Muscle of leg (tissue), 16 donors: ENCODE measurements at places on chromosomes 6 and 20.

DNA sequence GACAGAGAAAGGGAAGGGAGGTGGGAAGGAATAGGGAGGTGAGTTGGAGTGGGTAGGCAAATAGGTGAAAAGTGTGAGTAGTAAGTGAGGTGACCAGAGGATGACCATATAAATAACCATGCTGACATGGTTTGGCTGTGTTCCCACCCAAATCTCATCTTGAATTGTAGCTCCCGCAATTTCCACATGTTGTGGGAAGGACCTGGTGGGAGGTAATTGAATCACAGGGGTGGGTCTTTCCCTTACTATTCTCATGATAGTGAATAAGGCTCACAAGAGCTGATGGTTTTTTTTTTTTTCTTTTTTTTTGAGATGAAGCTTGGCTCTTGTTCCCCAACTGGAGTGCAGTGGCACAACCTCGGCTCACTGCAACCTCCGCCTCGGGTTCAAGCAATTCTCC is 21.5 kb upstream of the SMIM13 start:
- DNase-seq: no peak

DNA sequence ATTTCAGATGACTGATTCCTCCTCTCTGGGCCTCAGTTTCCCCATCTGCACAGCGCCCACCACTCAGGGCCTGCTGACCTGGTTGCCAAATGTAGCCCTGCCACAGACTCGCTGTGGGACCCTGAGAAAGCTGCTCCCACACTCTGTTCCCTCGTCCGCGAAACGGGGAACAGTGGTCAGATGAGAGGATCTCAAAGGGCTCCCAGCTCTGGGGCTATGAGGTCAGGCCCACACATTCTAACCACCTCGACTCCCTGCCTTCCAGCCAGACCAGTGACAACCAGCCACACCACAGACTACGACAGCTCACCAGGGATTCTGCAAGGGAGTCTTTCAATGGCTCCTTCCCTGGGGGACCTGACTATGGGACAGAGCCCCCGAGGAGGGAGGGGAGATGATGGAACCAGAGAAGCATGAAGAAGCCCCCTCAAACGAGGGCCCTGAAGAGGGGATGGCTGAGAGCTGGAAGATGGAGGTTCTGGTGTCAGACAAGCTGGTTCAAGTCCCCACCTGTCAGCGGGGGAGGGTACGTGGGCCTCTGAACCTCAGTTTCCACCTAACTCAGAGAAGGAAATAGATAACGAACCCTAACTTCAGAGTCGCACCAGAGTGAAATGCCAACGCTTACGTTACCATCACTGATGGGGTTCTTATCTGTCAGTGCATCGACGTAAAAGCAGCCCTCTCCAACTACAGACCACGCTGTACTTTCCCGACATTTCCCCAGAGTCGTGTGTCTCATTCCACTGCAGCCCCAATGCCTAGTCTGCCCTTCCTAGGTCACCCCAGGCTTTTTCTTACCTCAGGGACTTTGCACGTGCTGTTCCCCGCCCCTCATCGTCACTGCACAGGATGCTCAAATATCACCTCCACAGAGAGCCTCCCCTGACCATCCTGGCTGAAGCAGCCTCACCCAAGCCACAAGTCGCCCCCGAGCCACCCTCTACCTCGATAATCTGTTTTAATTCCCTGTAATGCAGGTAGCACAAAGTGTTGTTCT is 60.5 kb downstream of the PREX1 start:
- DNase-seq: no peak

DNA sequence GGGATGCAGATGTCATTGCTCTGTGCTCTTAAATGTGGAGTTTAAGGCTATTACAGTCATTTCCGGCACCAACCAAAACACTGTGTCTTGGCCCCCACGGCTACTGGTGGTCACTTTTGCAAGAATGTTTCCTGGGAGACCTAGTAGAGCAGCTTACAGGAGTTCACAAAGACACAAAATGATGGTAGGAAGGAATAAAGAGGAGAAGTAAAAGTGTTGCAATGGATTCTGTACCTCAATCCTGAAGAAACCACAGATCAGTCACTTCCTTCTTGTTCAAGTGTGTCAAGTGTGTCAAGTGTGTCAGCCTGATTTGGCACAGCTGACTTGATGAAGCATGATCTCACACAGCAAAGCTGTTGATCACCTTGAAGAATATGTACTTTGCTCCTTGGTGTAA is 344.0 kb downstream of the PLCB1 start:
- DNase-seq: no peak

GRCh38 chr6:144008120-144008811 is at the start of gene PLAGL1:
TSS of gene PLAGL1 (minus strand) at chr6:144008259. CDS start at chr6:143948136, 60,123 bp downstream.
- DNase-seq: peak; percentile 92

- DNase-seq: no peak
Measured at GRCh38 chr20:10713161-10713560, 39.4 kb upstream of the JAG1 start.

DNA sequence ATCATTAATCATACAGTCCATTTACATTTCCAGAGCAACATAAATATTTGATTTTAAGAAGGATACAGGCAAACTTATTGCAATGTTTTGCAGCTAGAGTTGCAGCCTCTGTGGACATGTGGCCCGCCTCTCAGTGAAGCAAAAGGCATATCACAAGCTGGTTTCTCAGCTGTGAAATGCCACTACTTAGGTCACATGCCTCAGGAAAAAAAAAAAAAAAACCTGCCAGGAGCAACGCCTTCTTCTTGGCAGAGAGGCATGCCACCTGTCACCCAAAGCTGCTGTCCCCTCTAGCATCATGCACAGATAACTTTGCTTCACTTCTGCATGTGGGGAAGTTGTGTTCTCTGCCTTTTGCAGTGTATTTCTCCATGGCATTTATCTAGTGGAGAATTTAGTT is 18.5 kb downstream of the GRM1 start:
- DNase-seq: peak; percentile 65

DNA sequence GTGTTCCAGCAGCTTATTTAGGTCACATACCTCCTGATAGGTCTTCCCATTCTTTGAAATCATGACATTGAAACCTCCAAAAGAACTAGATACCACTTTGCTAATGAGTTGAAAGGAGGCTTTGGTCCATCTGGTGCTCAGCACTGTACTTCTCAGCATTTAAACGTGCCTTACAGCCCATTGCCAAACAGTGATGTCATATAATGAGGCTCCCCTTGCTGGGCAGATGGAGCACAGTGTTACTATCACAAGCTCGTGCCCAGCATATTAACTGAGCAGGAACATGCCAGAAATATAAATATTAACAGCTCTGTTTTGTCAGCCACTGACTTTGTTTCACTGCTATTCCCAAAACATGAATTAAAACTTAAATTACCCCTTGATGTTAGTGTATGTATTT is 25.5 kb upstream of the MAPK13 start:
- peak; percentile 57 for DNase-seq

DNA sequence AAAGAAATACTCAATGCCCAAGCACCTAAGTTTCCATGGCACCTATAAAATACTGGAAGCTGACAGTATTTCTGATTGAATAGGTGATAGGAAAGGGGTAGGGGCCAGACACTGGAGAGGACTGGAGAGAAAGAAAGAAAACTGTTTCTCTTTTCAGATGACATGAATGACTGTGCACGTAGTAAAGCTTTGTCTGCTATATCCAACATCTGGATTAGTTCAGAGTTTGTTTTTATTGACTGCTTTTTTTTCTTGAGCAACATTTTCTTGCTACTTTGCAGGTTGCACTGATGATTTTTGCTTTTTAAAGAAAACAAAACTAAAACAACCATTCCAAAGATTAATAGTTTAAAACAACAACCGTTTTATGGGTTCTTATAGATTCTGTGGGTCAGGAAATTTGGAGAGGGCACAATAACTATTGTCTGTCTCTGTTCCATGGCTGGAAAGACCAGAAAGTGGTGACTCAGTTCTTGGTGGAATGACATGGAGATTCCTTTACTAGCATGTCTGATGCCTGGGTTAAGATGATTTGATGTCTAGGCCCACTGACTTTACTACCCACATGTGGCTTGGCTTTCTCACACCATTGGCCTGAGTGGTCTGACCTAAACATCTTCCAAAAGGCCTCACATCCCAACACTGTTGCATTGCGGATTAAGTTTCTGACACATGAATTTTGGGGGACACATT is 12.2 kb upstream of the LRP11 start:
- DNase-seq: no peak
